Epithelial cell of proximal tubule (primary cell): ENCODE measurements at places on chromosomes 4 and X.

- DNase-seq = no peak
Observed at GRCh38 chr4:181601103-181601502, 642.1 kb upstream of the TENM3 start.

DNA sequence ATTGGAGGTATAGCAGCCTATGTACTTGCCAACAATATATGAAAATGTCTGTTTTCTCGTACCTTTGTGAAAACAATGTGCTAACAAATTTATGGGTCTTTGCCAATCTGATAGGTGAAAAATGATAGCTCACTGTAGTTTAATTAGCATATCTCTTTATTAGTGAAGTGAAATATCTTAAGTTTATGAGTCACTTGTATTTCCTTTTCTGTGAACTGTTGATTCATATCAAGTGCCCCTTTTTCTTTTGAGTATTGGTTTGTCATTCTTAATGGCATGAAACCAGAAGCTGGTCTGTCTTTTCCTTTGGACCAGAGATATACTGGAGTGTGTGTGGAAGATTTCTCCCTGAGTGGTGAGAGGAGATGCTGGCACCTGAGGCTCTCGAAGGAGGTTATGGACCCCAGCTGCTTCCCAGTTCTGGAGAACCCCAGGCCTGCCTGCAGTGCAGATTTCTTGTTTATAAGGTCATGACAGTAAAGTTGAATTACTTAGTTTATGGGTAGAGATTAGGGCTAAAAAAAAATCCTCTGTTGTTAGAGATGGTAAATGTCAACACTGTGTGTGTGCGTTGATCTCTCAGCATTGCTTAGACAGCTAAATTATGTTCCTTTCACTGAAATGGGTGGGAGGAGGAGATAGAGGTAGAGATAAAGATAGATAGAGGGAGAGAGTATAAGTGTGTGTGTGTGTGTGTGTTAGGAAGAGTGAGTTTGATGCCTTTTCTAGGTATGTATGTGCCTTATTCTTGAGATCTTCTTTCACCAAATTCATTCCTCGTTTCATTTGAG is 89.9 kb downstream of the REPS2 start:
- no peak for DNase-seq

- no peak for DNase-seq
Observed at GRCh38 chr4:168900080-168900479, 110.0 kb downstream of the CBR4 start.

GRCh38 chr4:178339769-178340168 is 897.5 kb upstream of the AGA start:
- no peak for DNase-seq
